SHP77 treated with DMSO at 0.1 percent for 48 hours (cell line): ENCODE measurements at places on chromosomes 2 and 18.

- peak; percentile 2 for DNase-seq
These were observed 679 bp downstream of the RNF144A start for GRCh38 chr2:6917761-6918421.

DNA sequence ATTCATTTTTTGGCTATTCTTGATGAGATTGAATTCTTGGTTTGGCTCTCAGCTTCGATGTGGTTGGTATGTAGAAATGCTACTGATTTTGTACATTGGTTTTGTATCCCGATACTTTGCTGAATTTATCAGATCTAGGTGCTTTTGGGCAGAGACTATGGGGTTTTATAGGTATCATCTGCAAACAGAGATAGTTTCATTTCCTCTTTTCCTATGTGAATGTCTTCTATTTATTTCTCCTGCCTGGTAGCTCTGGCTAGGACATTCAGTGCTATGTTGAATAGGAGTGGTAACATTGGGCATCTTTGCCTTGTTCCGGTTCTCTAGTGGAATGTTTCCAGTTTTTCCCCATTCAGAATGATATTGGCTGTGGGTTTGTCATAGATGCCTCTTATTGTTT, 5.5 kb upstream of the TACR1 start:
- DNase-seq, result no peak

DNA sequence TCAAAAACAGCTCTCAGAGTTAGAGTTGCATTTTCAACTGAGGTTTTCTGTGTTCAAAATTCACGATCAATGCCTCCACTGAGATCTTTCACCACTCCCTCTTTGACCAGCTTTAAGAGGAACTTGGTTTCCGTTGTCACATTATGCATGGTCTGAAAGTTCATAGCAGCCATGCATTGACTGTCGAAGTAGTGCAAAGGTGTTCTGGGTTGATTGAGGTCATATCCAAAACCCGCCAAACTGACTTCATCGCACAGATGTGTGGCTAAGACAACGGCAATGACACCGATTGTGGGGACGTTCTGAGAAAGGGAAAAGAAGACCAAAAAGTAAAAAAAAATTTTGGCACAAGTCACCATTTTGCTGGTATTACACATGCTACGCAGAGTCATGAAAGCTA, 48.7 kb downstream of the ST3GAL5 start:
- no peak for DNase-seq

DNA sequence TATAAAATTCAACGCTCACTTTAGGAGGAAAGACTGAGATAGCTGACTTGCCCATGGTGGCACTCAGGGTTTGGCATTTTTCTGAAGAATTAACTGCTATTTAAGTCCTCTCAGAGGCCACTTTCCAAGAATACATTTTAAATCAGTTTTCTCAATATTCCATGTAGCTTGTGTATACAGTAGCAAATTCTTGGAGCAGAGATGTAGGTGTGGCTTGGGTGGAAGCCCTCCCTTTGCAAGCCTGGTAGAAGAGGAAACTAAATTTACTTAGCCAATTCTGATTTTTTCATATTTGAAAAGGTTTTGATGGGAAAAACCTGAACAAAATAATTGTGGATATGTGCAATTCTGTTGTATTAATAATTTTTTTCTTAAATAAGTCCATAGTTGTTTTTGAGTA, 14.0 kb upstream of the ITGAV start:
- DNase-seq, result no peak

DNA sequence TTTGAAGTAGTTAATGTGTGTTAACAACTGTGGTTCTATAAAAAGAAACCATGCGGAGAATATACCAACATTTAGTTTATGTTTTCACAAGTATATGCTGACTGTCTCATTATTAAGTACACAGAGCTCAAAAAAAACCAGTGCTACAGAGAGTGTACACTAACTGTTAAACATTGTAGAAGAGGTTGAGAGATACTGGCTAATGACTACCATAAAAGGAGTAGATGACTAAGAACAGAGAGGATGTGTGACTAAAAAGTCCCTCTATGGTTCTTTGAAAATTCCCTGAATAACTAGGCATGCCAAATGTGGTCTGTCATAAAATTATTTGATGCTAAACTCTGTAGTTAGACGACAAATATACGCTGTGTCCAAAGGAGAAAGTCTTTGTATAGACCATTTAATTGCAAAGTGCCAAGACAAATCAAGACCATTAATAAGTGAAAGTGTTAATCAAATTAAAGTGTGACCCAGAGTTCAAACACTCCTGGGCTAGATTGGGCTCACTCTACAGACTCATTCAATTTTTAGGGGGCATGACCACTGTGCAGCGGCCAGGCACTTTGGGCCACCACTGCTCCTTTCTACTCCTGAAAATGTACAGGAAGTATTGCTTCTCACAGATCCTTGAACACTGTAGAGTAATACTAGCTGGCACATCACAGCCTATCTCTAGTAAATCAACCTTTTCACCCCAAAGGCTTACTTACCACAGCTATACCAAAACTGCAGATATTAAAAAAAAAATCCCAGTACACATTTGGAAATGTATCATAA, 45.1 kb upstream of the SERTAD2 start:
- no peak for DNase-seq
